ENCODE measurements at places on chromosomes 11 and 22.

GRCh38 chr22:18012531-18012930 lies 11.8 kb downstream of the MICAL3 start:
- DNase-seq: no peak

- no peak for DNase-seq
Measured at GRCh38 chr11:3920148-3920852, 64.8 kb downstream of the STIM1 start.

DNA sequence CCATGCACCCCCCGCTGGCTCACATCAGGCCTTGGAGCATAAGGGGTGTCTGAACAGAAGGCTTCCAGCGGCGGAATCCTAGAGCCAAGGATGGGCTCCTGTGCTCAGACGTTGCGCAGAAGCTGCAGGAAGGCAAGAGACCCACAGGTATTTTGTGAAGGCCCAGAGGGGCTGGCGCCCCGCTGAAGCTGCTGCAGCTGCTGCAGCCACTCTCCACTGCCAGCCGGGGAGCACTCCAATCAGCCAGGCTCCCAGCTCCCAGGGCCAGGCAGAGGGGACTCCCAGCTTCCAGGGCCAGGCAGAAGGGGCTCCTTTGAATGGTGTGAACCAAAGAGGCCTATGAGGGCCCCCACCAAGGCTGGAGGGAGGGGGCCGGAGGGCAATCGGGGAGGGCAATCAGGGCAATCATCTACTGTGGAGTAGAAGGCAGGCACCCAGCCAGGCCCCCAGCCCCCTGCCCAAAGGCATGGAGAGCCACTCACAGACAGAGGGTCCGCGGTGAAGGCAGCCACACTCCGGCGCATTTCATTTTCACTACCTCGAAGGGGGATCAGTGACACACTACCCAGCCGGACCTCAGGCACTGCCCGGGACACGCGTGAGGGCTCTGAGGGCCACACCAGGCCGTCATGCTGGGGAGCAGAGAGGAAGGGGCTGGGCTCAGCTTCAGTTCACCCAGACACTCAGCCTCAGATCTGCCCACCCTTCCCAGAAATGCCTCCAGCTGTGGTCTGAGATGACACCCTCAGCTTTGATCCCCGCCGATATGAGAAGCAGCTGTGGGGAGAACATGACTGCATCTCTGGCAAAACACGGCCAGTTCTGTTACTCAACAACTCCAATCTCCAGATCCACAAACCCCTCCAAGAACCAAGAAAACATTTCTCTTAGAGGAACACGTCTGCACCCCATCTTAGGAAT lies 11.6 kb upstream of the PDE2A start:
- no peak for DNase-seq

DNA sequence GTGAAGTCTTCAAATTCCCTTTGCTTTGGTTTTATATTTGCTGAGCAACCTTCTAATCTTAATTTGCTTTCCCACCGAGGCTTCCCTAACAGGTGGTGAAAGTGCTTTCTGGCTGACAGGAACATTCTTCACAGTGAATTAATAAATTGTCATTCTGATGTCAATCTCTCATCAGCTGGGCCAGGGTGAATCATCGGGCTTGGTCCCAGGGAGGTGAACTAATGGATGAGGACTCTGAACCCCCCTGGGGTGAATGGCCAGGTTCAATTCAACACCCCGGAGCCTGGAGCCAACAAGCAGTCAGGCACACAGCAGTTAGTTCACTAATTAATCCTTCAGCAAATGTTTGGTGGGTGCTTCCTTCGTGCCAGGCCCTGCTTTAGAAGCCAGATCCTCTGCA lies 155.4 kb upstream of the PDGFD start:
- no peak for DNase-seq

- DNase-seq: no peak
Measured at GRCh38 chr11:73121692-73122091, 20.4 kb downstream of the FCHSD2 start.

DNA sequence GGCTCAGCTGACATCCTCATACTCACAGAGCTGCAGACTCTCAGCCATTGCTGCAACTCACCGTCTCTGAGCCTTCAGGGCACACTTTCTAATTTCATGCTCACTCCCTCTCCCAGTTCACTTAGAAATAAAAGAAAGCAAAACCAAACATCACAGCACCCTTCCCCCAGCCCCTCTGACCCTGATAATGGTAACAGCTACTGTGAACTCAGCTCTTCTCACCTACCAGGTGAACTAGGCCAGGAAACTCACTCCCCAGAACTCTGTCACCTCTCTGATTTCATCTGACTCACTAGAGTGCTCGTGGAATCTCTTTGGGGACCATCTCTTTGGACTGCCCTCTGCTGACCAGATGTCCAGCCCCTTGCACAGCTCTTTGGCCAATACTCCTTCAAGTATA lies 14.5 kb upstream of the PARVA start:
- no peak for DNase-seq

- no peak for DNase-seq
Measured at GRCh38 chr22:50621356-50621880, 6.5 kb downstream of the ARSA start.

GRCh38 chr11:67645521-67646461 lies 4.7 kb downstream of the ACY3 start:
- no peak for DNase-seq

DNA sequence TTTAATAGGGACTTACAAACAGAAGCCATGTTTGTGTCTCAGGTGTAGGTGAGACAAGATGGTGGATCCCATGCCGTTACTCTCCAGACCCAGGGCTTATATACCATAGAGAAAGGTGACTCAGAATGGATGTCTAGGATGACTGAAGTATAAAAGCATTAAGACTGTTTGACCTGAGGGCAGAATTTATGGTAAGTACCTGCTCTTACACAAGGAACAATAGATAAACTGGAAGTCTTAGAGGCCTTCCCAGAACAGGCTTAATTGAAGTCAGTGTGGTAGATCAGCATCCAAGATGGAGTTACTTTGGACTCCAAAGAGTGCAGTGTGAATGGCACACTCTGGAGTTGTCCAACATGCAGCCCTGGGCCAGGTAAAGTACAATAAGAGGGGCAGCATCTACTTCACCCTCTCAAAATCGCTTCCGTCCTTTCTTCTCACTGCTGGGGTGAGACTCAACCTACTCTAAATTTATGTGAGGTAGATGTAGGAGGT lies 387.0 kb upstream of the DDI1 start:
- DNase-seq: no peak

- no peak for DNase-seq
Measured at GRCh38 chr11:40104941-40105550, 1354.4 kb downstream of the LRRC4C start.

DNA sequence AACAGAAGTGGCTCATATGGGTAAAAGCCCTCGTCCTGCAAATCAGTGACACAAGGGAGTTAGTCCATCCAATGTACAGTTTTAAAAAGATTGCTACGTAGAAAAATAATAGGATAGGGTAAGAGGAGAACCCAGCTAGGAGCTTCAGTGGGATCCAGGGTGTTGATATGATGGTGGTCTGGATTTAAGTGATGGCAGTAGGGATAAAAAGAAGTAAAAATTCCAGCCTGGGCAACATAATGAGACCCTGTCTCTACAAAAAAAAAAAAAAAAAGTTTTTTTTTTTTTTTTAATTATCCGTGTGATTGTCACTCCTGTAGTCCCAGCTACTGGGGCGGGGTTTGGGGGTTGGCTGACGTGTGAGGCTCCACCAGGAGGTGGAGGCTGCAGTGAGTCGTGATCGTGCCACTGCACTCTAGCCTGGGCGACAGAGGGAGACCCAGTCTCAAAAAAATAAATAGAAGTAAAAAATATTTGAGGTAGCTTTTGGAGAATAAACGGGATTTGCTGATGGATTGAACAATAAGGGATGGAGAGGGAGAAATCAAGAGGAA lies 7.0 kb upstream of the L3MBTL2 start:
- DNase-seq: no peak

DNA sequence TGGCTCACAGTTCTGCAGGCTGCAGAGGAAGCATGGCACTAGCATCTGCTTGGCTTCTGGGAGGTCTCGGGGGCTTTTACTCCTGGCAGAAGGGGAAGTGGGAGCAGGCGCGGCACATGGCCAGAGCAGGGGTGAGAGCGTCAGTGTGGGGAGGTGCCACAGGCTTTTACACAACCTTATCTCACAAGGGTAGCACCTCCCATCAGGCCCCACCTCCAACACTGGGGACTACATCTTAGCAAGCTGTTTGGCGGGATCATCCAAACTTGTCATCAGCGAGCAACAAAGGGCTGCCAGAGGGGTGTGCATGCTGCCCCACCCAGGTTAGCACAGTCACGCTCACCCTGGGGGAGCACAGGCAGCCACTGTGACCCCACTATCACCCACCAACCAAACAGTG lies 18.9 kb upstream of the YPEL1 start:
- DNase-seq: no peak

DNA sequence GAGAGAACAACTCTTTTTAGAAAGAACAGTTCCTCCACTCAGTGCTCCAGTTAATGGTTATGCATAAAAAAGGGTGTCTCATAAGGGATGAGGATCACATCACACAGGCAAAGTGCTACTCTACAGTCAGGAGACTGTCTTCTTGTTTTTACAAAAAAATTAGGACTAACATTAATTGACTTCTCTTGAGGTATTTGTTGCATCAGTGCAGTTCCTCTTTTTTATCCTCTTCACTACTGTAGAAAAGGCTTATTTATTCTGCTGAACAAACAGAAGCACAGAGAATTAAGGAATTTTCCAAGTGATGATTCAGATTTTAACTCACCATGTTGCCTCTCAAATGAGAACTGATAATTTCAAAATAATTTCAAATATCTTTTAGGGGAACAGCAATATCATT lies 1.9 kb downstream of the MMP8 start:
- DNase-seq: no peak

DNA sequence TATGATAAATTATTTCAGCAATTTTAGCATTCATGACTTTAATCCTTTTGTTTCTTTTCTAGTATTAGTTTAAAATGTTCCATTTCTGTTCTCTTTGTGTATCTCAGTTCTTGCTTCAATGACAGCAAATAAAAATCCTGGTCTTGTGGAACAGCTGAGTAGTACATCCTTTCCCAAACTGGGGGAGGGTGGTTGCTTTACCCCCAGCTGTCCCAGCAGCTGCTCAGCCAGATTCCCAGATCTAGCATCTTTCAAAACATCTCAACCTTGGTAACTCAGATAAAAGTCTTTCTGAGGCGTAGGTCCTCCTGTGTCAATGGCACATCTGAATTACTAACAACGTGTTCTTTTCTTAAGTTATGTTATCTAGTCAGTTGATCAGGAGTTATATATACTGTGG lies 72.2 kb upstream of the GRK2 start:
- DNase-seq: no peak

DNA sequence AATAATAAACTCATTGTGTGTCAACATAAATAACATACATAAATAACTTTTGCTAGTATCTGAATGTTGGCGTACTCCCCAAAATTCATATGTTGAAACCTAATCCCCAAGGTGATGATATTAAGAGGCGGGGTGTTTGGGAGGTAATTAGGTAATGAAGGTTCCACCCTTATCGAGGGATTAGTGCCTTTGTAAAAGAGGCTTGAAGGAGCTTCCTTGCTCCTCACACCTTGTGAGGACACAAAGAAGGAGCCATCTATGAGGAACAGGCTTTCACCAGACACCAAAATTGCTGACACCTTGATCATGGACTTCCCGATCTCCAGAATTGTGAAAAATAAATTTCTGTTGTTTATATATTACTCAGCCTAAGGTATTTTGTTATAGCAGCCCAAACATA lies 33.9 kb upstream of the CXCR5 start:
- no peak for DNase-seq

GRCh38 chr22:26922806-26923205 lies 265.4 kb downstream of the MIAT start:
- no peak for DNase-seq

- DNase-seq: no peak
Measured at GRCh38 chr11:113273720-113274119, 40.7 kb upstream of the TTC12 start.

GRCh38 chr11:78020246-78020645 lies 2.8 kb downstream of the KCTD14 start:
- DNase-seq: no peak

DNA sequence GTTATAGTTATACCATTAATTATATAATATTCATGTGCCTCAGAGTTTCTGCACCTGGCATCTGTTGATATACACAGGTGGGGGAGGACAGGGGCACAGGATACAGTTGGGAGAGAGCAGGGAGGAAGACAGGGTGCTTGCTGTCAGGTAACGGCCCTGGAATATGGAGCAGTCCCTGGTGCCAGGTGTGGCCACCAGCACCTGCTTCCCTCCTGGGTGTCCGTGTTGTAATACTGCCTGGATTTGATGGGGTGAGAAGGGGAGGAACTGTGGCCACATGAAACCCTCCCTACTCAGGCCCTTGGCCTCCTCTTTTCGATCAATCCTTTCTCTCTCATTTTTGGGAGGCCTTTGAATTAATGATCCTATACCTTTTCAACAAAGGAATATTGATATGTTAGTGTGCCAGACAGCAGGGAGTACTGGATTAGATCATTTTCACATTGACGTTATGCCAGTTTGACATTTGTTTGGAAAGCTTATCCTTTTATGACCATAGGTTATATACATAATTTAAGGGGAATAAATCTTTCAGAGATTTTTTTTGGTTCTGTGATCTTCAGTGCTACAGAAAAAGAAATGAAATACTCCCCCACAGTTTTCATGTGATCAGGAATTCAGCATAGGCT lies 88.6 kb downstream of the TEAD1 start:
- DNase-seq: no peak

DNA sequence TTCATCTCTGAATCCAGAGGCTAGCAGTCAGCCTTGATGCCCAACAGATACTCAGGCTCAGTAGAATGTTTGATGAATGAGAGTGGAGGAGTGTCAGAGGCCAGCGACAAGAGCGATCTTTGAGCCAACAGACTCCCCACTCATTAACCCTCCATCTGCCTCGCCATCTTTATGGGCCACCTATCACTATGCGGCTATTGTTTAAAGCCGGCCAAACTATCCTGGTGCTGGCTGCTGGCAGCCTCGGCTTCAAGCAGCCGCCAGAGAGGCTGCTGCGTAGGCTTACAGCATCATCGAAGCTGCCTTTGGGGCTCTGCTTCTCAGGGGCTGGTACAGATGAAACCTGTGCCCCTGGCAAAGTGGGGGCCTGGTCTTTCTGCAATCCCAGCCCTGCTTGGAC lies 525.6 kb downstream of the INSC start:
- no peak for DNase-seq

DNA sequence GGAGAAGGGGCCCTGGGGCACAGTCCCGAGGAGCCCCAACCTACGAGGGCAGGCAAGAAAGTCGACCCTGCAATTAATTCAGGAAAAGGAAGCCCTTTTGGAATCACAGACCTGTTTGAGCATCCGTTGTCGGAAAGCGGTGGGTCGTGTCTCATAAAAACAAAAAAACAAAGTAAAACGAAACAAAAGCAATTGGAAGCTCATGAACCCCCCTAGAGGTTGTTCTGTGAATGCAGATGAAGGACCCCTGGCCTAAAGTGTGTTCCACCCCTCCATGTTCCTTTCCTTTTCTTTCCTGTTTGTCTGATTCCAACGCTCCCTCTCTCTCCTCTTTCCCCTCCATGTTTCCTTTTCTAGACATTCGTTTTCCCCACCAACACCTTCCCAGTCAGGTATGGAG lies 203.7 kb downstream of the GRIK4 start:
- no peak for DNase-seq

- DNase-seq: no peak
Measured at GRCh38 chr11:898143-898511, 12.5 kb downstream of the CHID1 start.

Data from amniotic stem cell (primary cell).